ENCODE measurements at places on chromosomes 6 and 20. TPM values are rescaled to one million over a fixed set of nuclear protein-coding genes. Genes with fewer than 3 reads are reported as not detected.

Gene HLA-DPA1
- total RNA-seq, result 6.3 TPM

Gene MKKS
- 4.2 TPM for total RNA-seq

Gene CD83
- 3.8 TPM for total RNA-seq

Gene DZANK1
- total RNA-seq, result 0.38 TPM

Gene TAP2
- 27.5 TPM for total RNA-seq

Gene WFDC10B
- total RNA-seq, result not detected

All from dermis microvascular lymphatic vessel endothelial cell (primary cell).